ENCODE measurements at places on chromosomes 13 and 19.

DNA sequence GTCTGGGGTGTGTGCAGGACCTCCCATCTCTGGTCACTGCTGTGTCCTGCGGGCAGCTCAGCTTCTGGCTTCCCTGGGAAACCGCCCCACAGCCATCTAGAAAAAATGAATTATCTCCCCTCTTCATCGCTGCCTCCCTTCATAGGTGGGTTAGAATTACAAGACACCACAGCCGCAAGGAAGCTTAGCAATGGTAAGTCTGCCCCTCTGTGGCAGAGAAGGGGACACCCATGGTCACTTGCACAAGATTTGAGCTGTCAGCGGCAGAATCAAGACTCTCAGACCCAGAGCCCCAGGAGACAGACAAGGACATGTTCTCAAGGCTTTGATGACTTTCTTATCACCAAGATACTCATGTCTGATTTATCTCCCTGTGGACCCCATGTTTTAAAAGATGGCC, 110.8 kb upstream of the PABPC3 start:
- no peak for DNase-seq

GRCh38 chr13:113491982-113492381, 1.5 kb upstream of the DCUN1D2 start:
- no peak for DNase-seq

- no peak for DNase-seq
Observed at GRCh38 chr13:83622422-83622784, 259.9 kb downstream of the SLITRK1 start.

- no peak for DNase-seq
Observed at GRCh38 chr13:45575146-45575829, 40.3 kb downstream of the ERICH6B start.

DNA sequence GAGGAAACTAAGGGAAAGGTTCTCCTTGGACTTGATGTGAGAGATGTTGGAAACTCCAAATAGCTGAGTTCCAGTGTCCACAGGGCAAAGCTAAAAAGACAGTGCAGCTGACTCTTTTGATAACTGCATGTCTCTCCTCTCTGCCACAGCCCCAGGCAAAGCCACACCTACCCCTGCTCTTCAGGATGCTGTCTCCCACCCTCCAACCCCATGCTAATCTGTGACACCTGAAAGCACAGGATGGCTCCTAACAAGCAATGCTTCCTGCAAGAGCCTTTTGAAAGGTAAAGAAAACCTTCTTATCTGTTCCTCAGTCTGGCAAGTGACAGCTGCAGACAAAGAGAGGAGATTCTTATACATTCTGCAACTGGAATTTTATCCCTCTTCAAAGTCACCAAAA, 14.5 kb downstream of the SLC46A3 start:
- no peak for DNase-seq

DNA sequence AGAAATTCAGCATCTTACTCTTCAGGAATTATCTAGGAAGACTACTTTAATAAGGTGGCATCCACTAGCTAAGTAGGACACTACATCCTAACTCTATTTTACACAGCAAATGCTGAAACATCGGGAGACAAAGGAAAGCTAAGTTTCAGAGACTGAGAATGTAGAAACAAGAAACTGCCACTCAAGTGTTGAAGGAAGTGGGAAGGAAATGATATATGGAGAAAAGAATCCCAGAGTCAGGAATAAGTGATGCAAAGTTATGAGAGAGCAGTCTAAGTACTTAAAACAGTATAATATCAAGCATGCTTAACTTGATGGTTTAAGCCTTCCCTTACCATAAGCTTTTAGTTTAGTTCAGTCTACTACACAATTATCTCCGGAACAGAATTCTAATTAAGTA, 52.4 kb downstream of the RBM26 start:
- DNase-seq, result no peak

DNA sequence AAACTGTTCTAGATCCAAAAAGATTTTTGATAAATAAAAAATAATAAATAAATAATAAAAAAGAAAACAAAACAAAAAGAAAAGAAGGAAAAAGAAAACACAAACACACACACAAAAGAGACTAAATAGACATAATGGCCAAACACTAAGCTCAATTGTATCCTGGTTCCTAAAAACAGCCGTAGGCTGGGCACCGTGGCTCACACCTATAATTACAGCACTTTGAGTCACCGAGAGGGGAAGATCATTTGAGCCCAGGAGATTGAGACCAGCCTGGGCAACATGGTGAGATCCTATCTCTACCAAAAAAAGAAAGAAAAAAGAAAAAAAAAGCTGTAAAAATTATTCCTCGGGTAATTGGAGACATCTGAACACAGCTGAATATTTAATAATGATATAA, 8.9 kb downstream of the ETHE1 start:
- DNase-seq, result no peak

DNA sequence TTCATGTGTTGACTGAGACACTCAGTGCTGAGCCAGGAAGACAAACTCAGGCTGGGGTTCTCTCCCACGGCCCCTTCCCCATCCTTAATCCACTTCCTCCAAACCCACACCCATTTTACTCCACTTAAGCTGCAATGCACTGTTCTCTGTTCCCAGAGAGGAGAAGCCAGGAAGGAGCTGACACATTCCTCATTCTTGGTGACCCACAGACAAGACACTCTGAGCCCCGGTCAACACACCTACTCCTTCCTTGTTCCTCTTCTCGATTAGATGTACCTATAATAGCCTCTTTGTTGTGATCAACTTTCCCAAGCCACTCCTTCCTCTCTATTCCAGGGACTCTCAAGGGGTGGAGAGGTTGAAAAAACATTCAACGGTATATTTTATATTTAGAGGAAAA, 47.1 kb downstream of the INSR start:
- DNase-seq, result no peak

GRCh38 chr13:50104493-50104892, 89.2 kb downstream of the KCNRG start:
- no peak for DNase-seq

DNA sequence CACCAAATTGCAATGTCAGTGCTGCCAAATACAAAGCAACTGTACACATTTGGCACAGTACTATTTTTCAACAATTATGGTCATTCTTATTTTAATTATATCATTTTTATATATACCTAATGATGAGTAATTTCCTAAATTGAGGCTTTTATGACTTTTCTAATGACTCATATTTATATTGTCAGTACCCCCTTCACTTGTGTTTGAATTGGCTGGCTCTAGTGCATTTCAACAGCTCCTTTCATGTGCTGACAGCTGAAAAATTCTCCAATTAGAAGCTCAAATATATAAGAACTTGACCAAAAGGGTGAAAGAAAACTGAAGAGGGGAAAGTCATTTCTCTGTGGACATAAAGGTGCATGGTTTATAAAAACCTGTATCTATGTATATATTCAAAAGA, 263.3 kb downstream of the SLITRK1 start:
- no peak for DNase-seq

- DNase-seq, result no peak
Observed at GRCh38 chr19:55626350-55626749, 2.0 kb upstream of the ZNF784 start.

GRCh38 chr19:35396240-35396885, 25.5 kb downstream of the GPR42 start:
- no peak for DNase-seq

DNA sequence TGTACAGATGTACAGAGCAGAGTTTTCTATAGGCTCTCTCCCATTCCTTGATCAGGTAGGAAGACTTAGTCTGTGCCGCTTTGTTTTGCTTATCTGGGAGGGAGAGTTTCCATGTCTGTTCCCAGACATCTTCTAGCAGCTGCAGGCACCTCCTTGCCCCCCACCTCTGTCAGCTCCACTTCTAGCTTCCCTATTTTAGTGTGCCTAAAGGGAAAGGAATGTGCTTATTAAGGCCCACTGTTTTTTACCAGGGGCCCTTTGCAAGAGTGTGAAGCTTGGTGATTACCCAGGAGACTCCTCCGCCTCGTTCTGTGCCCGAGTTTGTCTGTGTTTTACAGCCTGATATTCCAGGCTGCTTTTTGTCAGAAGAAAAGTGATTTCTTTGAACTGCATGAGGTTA, 1984.4 kb downstream of the OLFM4 start:
- no peak for DNase-seq

DNA sequence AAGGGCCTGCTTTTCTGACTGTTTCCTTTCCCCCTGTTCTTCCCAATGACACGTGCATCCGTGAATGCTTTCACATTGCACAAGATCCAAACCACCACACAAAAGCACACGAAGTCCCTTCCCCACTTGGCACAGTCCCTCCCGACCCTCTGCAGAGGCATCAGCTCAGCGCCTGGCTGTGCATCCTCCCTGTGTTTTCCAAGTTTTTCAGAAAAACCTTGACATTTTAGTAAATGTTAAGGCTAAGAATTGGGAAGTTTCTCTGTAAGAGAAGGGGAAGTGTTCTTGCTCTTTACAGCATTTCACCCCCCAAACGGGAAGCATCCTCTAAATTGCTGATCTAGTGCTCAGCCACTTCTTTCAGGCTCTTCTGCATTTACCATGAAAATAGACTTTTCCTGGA, 94.5 kb upstream of the TM9SF2 start:
- no peak for DNase-seq

GRCh38 chr13:84400706-84401105, 518.4 kb upstream of the SLITRK1 start:
- DNase-seq, result no peak

DNA sequence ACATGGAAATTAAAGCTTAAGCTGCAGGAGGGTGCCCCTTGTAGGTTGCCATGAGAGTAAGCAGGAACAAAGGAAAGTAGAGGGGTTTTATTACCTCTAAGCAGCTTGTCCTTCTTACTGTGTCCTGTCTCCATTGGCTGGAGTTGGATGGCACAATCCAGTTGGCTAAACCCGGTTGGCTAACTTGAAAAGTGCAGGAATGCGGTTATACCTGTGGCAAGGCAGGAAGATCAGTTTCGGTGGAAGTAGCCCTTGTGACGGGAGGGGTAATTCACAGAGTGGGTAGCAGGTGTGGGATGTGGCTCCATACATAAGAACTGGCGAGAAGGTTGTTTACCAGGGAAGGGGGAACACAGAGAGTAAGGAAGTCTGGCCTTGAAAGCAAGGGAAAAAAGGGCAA, 3.2 kb downstream of the ZNF726 start:
- DNase-seq, result no peak

DNA sequence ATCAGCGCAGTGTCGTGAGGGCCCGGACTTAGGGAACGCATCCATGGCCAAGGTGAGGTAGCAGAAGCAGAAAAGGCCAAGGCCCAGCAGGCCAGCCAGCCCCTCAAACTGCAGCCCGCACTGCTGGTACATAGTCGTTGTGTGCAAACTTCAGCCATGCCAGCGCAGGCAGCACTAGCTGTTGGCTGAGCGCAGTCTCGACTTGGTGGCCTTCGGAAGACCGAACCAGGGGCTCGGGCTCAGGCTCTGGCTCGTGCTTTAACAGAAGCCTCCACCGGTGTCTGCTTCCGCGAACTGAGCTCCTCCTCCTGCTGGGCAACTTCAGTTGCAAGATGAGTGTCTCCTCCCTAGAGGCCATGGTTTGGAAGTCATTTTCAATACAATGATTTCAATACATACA, 157.5 kb downstream of the DNAJC15 start:
- DNase-seq, result no peak

- DNase-seq, result no peak
Observed at GRCh38 chr19:1602091-1602707, 3.1 kb downstream of the UQCR11 start.

DNA sequence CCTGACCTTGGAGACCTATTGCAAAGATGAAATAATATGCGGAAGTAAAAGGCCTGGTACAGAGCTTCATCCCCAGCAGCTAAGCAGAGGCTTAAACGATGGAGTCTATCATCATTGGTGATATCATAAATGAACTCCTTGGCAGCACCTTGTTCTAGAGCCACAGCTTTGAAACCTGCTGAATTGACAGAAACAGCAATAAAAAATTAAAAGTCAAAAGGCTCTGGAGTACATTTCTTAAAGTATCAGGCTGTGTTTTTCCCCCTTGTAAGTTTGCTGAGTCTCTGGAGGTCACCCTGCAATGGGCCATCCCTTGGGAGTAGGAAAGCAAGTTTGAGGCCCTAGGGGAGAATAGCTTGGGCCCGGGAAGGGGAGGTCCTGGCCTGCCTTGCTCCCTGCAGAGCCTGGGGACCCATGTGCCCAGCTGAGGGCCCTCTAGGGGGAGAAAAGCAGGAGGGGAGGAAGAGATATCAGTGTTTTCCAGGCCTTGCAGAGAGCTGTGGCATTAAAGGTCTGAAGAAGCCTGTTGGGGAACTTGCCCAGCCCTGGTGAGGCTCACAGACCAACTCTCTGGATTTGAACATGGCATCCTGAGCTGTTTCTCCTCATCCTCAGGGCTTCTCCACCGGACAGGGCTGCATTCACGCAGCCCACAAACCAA, 416.1 kb downstream of the ZNF536 start:
- no peak for DNase-seq

DNA sequence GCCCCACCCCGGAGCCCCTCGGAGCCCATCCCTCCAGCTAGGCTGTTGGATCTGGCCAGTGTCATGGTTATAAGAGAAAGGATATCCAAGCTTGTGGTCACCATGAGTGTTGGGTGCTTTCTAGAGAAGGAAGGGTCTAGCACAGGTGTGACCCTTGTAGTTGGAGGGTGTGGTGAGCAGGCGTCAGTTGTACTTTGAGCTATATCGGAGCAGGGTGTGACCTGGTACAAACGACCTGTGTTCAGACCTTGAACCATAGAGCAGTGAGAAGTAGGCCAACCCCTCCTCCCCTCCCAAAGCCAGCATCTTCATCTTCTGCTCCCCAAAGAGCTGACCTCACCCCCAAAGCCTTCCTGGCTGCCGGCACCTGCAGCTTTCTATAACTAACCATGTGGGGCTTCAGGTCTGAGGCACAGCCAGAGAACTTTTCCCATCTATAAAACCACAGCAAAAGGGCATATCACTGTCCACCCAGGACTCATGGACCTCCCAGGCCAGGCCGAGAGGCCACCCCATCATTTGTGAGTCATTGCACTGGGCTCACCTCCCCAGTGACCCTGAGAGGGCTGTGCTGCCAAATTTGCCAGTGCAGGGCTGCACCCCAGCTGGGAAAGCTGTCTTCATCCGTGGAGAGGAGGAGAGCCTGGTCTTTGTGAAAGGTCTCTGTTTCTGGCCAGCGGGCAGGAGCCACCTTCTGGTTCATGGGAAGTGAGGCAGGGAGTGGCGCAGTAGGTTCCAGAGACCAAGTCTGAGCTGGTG, 14.2 kb downstream of the RAB8A start:
- DNase-seq, result no peak

- DNase-seq, result no peak
Observed at GRCh38 chr19:52200044-52200443, 10.2 kb downstream of the PPP2R1A start.

- no peak for DNase-seq
Observed at GRCh38 chr19:57037556-57037955, 82.2 kb upstream of the USP29 start.

- DNase-seq, result no peak
Observed at GRCh38 chr13:33787051-33787591, 30.8 kb upstream of the RFC3 start.

GRCh38 chr19:15448044-15448777, 1.5 kb downstream of the WIZ start:
- DNase-seq, result no peak

- no peak for DNase-seq
Observed at GRCh38 chr19:17803264-17803896, 8.4 kb downstream of the B3GNT3 start.

- no peak for DNase-seq
Observed at GRCh38 chr19:48770734-48771472, 15.6 kb downstream of the FGF21 start.

Data from esophagus squamous epithelium (tissue), 5 donors.